CD4-positive, alpha-beta T cell treated with Interleukin-17A for 4 hours (primary cell): ENCODE measurements at places on chromosomes 1 and 21.

DNA sequence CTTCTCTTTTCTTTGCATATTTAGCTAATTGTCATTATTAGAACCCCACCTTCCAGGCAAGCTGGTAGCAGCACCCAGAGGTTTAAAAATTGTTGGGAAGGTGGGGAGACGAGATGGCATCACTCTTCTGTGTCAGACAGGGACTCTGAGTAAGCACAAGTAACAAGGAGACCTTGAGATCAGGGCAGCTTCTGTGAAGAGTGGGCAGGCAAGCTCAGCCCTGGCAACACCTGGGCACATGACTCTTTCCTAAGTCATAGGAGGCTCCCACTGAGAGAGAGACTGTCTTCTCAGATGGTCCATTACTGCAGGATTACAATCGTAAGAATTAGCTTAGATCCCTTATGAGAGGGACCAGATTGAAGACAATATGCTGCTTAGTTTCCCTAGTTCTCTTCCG, 183.5 kb downstream of the BRINP2 start:
- DNase-seq, result no peak

DNA sequence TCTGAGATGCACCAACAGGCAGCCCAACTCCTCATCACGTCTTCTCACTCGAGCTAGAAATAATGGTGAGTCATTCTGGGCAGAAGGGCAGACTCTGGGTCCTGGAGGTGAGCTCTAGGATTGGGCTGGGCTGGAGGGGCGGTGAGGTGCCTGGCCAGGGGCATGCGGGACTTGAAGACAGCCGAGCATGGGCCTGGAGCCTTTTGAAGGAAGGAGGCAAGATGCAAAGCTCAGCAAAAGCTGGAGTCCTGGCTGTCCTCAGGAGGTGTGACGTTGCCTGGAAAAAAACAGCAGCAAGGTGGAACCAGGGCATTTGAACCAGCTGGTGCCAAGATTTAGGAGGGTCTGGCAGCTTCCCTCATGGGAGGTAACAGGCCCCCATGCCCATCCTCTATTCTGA, 712 bp downstream of the KCNA2 start:
- no peak for DNase-seq

DNA sequence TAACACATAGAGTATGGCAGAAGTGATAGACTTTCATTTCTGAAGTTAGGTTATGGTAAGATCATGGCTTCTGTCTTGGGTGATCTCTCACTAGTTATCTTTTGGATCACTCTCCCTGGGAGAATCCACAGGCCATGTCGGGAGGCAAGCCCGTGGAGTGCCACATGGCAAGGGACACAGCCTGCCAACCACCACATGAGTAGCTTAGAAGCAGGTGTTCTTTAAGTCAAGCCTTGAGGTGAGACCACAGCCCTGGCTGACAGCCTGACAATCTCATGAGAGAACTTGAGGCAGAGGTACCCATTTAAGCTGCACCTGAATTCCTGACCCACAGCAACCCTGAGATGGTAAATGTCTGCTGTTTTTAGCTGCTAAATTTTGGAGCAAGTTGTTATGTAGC, 130.4 kb downstream of the KCNN3 start:
- no peak for DNase-seq

GRCh38 chr1:28926629-28927265, 12.4 kb downstream of the EPB41 start:
- DNase-seq, result peak; percentile 51

- no peak for DNase-seq
Measured at GRCh38 chr1:46991083-46991923, 32.2 kb upstream of the CYP4X1 start.

GRCh38 chr1:196993916-196994315, 16.6 kb downstream of the CFHR5 start:
- no peak for DNase-seq

- DNase-seq, result no peak
Measured at GRCh38 chr1:57623039-57623790, 199.4 kb upstream of the DAB1 start.

DNA sequence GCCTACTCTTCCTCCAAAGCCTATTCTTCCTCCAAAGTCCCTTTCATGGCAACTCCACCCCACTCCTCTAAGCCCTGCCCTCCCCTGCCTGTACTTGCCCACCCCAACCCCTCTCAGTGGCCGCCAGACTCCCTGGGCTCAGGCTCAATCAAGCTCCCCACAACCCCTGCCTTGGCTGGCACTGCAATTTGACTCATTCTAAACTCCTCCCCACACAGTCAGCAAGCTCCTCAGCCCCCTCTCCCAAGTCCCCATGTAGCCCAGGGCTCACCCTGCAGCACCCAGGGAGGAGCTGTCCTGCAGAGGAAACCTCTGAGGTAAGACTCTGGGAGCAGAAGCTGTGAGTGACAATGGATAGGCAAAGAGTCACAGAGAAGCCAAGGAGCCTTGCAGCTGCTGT, 3.6 kb upstream of the VSIG8 start:
- no peak for DNase-seq

DNA sequence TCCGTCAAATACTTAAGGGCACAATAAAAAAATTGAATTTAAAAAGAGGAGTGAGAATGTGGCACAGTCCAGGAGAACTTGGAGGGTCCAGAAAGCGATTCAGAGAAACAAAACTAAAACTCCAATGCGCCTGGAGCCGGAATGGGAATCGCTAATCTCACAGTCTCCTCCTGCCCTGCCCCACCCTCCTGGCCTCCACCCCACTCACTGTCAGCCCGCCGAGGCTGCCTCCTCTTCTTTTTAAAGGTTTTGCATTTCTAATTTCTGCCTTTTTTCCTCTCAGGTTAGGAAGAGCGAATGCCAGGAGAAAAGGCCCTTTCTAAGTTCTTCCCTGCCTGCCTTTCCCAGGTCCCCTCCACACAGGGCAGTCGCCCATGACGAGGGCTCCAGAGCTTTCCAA, 135.3 kb downstream of the ZBTB18 start:
- DNase-seq, result no peak

DNA sequence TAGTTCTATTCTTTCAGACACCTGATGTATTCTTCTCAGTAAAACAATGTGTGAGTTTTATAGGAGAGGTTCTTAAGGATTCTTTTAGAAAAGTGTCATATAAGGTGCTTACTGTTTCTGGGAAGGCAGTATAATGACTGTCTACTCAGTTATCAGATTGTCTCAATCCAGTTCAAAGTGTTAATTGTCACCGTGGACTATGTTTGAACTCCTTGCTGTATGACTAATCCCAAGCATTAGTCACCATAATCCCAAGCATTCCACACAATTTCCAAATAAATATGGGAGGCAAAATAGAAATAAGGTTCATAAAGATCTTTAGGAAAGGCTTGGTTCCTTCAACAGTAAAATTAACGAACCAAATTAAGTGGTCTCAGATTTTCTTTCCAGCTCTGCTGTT, 342.1 kb upstream of the NR5A2 start:
- DNase-seq, result no peak

DNA sequence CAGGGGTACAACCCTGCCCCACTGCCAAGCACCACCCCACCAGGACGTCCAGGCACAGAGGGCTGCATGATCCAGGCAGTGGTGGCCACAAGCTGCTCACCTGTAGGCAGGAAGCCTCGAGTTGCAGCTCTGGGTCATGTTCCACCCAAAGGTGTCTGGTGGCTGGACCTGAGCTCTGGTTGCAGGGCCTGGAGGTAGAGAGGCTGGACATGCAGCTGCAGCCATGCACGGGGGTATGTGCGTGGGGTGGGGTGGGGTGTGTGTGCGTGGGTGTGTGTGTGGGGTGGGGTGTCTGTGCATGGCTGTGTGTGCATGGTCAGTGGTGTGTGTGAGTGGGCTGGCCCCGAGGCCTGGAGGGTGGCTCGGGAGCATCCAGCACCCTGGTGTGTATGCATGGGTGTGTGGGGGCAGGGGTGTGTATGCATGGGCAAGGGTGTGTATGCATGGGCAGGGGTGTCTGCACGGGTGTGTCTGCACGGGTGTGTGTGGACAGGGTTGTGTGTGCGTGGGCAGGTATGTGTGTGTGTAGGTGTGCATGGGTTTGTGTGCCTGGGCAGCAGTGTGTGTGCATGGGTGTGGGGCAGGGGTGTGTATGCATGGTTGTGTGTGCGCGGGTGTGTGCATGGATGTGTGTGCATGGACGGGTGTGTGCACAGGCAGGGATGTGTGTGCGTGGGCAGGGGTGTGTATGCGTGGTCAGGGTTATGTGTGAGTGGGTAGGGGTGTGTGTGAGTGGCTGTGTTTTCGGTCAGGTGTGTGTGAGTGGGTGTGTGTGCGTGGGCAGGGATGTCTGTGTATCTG, 15.6 kb downstream of the ARHGEF16 start:
- DNase-seq, result peak; percentile 1

DNA sequence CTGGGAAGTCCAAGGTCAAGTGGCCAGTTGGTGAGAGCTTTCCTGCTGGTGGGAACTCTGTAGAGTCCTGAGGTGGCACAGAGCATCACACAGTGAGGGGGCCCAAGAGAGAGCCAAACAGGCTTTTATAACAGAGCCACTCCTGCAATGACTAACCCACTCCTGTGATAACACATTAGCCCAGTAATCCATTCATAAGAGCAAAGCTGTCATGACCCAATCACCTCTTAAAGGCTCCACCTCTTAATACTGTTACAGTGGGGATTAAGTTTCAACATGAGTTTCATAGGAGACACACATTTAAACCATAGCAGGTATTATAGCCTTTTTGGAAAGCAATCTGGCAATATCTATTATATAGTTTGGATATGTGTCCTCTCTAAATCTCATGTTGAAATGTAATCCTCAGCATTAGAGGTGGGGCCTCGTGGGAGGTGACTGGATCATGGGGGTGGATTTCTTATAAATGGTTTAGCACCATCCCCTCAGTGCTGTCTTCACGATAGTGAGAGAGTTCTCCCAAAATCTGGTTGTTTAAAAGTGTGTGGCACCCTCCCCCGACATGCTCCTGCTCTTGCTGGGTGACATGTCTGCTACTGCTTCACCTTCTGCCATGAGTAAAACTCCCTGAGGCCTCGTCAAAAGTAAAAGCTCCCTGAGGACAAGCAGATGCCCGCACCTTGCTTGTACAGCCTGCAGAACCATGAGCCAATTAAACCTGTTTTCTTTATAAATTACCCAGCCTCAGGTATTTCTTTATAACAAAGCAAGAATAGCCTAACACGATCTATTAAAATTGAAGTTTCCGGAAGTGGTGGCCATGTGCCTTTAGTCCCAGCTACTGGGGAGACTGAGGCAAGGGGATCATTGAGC, 64.5 kb downstream of the CD58 start:
- DNase-seq, result no peak

GRCh38 chr1:17538428-17539117, 925 bp upstream of the ARHGEF10L start:
- no peak for DNase-seq
